ENCODE measurements at places on chromosomes 7 and 10.
A peak's percentile ranks its signal among the peaks of the same experiment; 100 is the strongest.

- no peak for DNase-seq
Measured at GRCh38 chr10:122078326-122078725, 89.4 kb downstream of the TACC2 start.

GRCh38 chr7:99308461-99309074, 17.1 kb upstream of the ARPC1A start:
- DNase-seq = no peak

- no peak for DNase-seq
Measured at GRCh38 chr7:78523930-78524329, 725.4 kb downstream of the PHTF2 start.

GRCh38 chr7:94969434-94970084, 62.2 kb downstream of the PPP1R9A start:
- DNase-seq = no peak

DNA sequence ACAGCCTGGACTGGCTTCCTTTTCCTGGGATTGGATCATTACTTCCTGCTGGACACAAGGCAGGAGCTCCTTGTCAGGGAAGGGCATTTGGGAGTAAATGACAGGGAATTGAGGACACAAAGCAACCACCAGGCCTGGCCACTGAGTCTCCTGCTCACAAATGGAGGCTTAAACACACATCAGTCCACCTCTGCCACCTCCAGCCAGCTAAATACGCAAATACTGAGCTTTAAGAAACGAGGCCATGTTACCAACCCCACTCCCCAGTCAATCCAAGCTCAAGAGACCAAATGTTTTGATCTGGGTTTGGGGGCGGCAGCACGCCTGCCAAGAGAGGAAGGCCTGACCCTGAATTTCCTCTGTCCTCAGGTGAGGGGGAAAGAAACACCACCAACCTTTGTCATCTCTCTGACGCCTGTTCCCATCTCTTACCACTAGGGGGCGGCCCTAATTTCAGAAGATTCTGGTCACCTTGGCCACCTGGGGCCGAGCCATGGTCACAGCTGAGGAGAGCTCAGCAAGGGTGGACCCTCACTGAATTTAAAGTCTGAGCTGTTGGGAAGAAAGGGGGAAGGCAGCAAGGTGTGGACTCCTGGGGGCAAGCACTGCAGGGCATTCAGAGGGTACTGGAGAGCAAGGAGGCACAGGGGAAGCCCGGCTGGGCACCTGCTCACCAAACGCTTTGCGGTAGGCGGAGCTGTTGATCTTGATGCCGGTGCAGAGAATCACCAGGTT, 16.5 kb downstream of the AIFM2 start:
- DNase-seq = peak; percentile 27

DNA sequence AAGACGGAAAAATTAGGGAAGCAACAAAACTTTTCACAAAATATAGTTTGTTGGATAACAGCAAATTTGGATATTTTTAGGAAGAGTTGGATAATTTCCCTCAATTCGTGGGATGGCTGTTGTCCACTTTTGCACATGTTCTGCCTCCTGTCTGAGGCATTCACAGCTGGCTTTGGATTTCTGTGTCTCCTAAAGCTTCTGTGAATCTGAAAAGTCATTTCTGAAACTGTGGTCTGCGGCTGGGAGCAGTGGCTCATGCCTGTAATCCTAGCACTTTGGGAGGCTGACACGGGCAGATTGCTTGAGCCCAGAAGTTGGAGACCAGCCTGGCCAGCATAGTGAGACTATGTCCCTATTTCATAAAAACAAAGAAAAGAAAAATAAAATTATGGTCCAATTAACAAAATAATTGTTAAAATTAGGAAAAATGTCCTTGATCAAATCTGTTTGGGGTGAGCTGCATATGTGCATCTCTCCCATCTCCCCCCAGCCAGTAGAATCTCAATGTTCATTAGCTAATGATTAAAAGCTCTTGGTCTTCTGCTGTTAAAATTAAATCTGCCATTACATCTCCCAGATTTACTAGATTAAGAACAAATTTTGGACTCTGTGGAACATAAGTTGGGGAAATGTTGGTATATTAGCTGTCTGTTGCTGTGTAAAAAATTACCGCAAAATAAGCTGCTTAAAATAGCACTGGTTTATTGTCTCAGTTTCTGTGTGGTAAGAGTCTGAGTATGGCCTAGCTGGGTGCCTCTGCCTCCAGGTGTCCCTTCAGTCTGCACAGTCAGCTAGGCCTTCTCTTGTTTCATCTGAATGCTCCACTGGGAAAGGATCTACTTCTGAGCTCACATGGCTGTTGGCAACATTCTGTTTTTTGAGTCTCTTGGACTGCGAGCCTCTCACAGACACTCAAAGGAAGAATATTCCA, 332.0 kb upstream of the FZD1 start:
- no peak for DNase-seq

DNA sequence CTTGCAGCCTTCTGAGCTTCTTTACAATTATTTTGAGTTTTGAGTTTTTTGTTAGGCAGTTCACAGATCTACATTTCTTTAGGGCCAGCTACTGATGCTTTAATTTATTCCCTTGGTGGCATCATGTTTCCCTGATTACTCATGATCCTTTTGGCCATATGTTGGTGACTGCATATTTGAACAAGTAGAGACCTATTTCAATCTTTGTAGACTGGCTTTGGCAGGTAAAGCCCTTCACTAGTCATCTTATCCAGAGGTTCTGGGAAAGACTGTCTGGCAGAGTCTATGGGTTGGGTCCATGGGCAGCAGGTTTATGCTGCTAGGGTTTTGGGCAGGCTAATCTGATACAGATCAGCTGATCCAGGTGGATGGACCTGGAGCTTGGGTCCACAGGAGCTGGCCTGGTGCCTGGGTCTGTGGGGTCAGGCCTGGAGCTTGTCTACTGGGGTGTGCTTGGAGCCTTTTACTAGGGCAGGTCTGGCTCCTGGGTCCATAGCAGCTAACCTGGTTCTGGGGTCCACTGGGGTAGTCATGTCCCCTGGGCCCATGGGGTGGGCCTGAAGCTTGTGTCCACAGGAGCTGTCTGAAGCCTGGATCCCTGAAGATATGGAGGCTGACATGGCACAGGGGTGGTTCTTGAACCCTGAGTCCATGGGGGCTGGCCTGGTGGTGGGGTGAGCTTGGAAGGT, 72.7 kb downstream of the GPR85 start:
- no peak for DNase-seq

DNA sequence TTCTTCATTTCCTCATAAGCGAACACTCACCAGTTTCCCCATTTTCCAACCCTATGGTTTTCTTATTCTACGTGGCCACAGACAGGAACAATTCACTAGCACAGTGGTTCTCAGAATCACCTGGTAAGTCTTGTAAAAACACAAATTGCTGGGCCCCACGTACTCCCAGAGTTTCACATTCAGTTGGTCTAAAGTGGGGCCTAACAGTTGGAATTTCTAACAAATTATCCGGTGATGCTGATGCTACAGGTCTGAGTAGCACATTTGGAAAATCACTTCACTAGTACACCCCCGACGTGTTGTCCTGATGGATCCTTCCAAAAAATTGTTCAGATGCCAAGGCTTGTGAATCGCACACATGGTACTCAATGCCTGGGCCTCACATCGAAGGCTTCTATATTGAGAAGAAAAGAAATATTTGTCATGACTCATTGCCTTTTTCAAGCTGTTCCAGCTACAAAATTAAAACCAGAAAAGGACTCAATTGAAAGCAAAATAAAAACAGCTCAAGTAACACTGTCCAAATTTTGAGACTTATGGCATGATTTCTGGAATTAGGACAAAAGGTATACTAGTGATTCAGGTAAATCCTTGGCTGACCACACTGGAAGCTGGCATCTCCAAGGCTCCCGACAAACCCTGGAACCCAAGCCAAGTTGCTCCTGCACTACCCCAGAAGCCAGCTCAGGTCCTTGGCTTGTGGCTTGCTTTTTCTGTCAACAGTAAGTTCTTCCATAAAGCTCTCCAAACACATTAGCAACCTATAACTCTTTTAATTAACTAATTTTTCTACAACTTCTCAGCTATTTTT, 12.9 kb upstream of the VIM start:
- DNase-seq = peak; percentile 39

DNA sequence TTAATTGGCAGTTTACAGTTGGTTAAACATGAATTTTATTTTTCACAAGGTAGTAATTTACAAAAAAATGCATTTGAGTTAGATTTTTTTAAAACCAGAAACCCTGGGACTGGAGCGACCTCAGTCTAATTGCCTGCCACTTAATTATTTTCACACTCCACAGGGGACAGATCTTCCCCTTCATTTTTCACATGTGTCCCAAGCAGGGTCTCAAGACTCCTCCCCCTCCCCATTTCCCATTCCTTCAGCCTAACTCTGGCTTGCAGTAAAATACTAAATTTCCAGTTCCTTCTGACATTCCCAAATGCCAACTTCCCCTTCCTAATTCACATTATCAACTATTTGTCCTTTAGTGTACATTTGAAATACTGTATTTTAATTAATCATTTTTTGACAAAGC, 948 bp downstream of the ZNF138 start:
- DNase-seq = no peak

GRCh38 chr7:80263821-80264220, 129.2 kb downstream of the GNAI1 start:
- DNase-seq = no peak

GRCh38 chr10:112288486-112288885, 5.3 kb downstream of the TECTB start:
- DNase-seq = no peak

DNA sequence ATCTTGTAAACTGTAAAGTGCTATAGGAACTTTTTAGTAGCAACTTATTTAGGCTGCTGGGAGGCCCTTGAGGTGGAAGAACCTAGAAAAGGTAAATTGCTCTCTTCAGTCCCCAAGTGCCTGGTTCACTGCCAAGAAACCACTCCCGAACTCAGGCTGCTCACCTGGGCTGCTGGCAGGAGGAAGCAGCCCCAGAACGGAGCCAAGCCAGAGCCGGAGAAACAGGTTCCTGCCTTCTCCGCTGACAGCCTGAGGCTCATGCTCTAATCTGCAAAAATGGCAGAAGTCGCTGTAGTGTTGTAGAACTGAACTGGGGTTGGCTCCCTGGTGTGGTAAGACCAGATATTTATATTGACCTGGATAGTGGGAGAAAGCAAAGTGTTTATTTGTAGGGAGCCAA, 136.0 kb downstream of the CUL2 start:
- no peak for DNase-seq

GRCh38 chr10:36602374-36602773, 523.0 kb upstream of the ANKRD30A start:
- DNase-seq = no peak

DNA sequence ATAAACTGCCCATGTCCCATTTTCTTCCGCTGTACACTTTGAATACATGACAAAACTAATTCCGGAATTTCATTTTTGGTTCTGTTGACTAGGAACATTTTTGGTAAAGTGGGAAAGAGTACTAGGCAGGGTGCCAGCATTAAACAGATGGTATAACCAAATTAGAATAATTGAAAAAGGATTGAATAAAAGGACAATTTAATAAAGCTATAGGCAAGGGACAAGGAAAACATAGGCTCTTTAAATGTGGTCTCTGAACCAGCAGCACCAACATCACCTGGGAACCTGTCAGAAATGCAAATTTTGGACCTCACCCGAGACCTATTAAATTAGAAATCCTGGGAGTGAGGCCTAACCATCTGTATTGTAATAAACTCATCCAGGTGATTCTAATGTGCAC, 376.9 kb downstream of the LRRTM3 start:
- no peak for DNase-seq

GRCh38 chr10:74575191-74575720, 251.1 kb upstream of the KAT6B start:
- DNase-seq = no peak

DNA sequence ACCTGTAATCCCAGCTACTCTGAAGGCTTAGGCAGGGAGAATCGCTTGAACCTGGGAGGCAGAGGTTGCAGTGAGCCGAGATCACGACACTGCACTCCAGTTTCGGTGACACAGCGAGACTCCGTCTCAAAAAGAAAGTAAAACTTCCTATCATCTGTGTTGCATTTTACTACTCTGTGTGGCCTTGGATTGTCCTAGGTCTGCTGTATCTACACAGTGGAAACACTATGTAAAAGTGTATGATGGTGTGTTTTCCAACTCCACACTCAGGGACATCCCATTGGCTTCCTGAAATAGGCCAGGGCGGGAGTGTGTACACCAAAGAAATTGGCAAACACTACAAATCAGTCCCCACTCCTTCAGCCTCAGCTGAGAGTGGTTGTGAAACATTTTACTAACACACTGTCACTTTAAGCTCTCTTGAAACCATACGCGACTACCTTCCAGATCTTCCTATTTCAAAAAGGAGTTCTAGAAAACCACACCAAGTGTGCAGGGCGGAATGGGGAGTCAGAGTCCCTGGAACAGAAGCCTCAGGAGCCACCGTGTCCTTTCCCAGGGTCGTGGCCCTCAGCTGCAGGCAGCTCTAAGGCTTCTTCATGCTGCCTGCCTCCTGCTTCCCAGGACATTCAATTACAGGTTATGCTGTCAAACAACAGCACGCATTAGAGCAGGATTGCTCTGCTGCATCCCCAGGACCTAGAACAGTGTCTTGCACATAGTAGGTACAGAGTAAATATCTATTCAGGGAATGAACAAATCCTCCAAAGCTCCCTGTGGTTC, 275.4 kb downstream of the PARD3 start:
- DNase-seq = no peak

DNA sequence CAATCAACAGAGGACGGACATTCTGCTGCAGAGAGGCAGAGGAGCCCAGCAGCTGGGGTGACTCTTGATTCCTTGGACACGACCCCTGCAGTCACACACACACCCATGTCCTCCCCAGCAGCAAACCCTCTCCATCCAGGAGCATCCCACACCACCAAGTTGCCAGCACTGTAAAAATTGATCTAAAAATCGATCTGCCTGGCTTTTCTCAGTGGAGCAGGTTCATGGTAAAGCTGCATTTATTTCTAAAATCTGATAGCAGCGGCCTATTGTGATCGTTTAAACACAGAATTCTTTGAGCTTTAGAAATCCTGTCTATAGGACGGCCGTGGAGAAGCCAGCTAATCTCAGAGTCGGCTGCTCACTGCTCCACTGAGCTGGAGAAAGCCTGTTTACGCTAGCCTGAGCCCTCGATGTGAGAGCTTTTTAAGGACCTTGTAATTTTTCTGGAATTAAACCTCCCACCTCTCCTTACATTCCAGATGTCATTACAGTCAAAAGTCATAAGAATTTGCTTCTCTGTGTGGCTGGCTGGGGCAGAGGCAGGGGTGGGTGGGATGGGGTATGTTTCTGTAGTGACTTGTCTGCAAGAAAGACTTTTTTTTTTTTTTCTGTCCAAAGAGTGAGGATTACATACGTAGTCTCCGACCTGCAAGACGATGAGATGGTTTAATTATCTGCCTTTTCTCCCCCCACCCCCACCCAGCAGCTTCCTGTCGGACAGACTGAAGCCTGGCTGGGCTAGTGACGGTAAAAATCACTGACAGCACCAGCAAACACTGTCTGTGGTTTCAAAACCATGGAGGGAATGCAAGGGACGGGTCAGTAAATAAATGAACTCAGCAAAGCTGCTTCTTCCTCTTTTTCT, 31.6 kb downstream of the TRIM8 start:
- DNase-seq = peak; percentile 95

GRCh38 chr10:69477968-69478597, 26.8 kb downstream of the TSPAN15 start:
- no peak for DNase-seq

Data from kidney glomerular epithelial cell (primary cell).